ENCODE measurements at places on chromosomes 6 and 20.

DNA sequence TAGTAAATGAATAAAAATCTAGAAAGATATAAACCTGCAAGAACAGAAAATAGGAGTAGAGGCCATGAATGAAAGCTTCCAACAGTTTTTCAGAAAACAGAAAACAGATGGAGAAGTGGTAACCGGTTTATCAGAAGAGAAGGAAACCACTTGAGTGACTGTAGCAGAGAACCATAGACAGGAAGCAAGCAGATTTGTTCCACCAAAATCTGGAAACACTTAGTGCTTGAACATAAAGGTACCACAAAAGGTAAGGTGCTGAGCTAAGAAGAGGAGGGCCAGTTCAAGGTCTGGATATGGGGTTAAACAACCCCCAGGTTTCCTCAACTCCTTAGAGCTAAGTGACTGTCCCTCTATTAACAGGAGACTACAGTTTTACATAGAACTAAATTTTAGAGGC is 9.2 kb upstream of the KIAA0319 start:
- DNase-seq = no peak

DNA sequence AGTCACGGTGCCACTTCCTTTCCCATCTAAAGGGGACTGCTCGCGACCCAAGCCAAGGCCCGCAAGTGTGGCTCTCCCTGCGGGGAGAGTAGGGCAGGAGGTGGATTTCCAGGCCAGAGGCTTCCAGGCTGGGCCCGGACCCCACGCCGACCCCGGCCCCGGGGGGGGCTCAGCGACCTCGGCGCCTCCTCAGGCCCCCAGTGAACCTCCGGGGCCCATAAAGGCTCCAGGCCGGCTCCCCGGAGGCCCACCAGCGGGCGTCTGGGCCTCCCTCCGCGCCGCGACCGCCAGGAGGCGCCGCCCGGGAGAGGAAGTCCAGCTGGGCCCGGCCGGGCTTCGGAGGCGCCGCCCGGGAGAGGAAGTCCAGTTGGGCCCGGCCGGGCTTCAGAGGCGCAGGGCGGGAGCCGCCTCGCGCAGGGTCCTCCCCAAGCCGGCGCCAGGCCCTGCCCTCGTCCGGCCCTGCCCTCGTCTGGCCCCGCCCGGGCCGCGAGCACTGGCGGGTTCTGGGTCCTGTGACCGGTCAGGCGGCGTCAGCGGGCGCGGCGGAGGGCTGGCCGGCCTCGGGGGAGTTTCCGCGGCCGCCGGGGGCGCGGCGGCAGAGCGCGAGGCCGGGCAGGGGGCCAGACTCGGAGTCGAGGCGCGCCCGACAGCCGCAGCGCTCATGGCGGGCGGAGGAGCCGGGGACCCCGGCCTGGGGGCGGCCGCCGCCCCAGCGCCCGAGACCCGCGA is at the start of gene RAB32:
Gene RAB32, plus strand, starts transcription at position 623 of the 729 bp plus-strand sequence. Its CDS starts 39 bp downstream, at position 662.
- peak; percentile 78 for DNase-seq

GRCh38 chr6:22071270-22072041 is 225.4 kb downstream of the PRL start:
- no peak for DNase-seq

- DNase-seq = no peak
Observed at GRCh38 chr6:142933701-142934100, 11.3 kb downstream of the HIVEP2 start.

- no peak for DNase-seq
Observed at GRCh38 chr6:105372142-105372848, 30.6 kb downstream of the PREP start.

DNA sequence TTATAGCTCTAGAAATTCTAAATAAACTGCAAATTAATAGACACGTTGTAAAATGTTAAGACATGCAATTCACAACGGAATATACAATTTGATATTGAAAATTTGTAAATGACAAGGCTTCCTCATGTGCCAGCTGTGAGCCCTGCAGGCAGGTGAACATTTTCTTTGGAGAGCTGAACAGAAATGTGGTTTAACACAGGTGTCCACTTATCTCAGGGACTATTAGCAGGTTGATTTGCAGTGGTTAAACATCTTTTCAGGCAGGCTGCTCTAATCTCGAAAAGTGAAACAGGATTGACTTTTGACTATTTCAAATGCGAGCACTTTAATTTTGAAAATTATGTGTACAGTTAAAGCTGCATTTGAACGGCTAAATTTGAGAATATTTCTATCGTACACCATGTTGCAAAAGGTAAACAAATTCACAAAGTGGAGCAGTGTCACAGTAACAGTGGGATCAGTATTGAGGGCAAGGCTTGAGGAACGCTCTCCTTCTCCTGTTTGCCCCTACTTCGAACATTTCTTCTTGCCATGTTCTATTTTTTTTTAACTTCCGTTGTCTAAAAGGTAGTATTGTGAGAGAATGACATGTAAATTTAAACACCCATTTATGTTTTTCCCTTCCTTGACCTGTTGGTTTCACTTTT is 210.8 kb downstream of the CDKAL1 start:
- DNase-seq = no peak

GRCh38 chr6:38065734-38066305 is 246.3 kb downstream of the ZFAND3 start:
- no peak for DNase-seq

GRCh38 chr6:159693894-159694545 is 979 bp upstream of the SOD2 start:
- DNase-seq = peak; percentile 17

DNA sequence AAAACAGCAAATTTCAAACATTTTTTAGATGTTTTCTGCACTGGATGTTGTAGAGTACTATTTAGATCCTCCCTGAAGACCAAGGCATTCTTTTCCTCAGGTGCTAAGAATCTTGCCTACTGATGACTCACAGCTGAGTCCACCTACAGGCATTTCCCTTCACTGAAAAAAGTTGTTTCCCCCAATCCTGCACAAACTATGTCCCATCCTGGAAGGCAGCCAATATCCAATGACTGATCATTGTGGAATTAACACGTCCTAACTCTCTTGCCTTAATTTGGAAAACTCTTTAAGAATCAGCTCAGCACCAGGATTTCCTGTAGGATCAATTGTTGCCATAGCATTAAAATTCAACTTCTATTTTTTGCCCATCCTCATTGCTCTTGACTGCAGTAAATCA is 268.4 kb upstream of the IRAK1BP1 start:
- no peak for DNase-seq

DNA sequence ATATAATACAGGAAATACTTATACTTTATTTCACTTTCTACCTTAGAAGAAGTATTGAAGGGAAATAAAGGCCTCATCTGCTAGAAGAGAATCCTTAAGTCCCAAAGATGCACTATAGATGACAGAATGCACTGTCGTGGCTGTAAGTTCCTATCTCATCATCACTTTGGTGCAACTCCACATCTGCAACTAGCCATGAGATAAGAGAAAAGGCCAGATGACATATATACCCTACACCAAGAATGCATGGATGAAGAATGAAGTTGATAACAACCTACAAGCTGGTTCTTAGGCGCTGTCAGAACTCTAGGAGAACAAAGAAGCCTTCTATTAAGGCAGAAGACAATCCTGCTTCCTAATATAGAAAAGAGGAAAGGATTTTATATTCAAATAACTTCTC is 11.6 kb upstream of the PLN start:
- DNase-seq = no peak

DNA sequence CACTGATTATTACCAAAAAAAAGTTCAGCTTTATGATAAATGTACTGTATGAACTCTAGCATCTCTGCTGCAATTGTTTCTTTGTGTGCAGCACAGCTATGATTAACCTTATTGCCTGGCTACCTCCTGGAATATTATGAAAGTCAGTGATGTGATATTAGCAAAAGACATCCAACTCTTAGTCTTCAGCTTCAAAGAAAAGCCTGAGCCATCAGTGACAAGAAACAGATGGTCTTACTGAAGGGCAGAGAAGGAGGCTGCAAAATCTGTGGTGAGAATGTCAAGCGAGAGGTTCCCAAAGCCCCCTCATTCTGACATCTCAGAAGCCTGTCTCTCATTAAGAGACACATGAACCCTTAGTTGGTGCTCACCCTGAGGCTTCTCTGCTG is 89.4 kb upstream of the TNFAIP3 start:
- no peak for DNase-seq

Data from anterior cingulate cortex (tissue), 58 donors.